ENCODE measurements at places on chromosomes 13 and 19.
A peak's percentile ranks its signal among the peaks of the same experiment; 100 is the strongest.

DNA sequence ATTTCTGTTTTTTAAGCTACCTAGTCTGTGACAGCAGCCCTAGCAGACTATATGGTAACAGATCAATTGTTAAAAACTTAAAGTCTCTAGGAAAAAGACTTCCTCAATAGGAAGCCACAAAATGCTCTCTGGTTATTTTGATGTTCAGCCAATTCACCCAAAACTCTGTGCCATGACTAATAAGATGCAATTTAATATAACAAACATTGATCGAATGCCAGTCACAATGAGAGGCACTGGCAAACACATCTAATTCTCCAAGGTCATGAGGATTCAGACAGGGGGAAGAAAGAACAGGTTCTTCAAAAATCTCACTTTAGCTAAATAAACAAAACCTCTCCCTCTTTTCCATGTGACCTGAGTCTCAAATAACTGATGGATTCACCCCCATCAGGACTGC is 107.5 kb downstream of the SUCLA2 start:
- DNase-seq = no peak

DNA sequence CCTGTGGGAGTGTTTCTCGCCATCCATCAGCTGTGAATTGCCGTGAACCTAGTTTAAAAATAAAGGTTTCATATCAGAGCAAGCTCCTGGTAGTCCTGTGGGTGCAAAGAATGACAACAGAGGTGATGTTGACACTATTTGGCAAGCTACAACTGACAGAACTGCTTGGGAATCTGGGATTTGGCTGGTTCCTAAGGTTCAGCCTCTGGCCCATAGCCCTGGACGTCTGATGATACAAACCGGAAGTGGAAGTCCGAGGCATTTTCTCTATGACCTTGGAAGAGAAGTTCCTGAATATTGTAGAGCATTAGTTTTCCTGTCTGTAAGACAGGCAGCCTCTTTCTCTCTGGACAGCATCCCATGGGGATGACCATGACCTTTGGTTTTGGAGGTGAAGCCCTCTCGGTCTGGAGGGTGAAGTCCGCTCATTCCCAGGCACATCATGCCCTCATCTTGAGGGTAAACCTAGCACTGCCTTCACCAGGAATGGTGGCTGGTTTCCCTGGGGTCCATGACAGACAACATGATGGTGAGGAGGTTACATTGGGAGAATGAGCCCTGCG is 29.1 kb downstream of the GATAD2A start:
- DNase-seq = no peak

DNA sequence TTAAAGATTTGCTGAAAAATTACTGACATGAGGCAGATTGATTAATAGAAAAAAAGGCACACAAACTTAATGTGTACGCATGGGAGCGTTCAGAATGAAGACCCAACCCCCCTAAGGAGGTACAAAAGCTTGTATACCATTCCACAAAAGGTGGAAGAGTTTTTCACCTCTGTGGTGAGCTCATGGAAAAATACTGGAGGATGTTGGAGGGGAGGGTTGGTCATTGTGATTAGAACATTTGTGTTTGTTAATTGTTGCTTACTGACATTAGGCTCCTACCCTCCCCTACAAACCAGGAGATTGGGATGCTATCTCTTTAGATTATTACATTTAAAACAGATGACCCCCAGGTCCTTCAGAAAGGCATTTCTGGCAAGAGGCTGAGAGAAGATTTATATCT is 1973.3 kb downstream of the OLFM4 start:
- DNase-seq = no peak

- DNase-seq = no peak
Observed at GRCh38 chr13:41286370-41286769, 23.0 kb upstream of the MTRF1 start.

- no peak for DNase-seq
Observed at GRCh38 chr19:4576016-4576933, 16.8 kb upstream of the SEMA6B start.

DNA sequence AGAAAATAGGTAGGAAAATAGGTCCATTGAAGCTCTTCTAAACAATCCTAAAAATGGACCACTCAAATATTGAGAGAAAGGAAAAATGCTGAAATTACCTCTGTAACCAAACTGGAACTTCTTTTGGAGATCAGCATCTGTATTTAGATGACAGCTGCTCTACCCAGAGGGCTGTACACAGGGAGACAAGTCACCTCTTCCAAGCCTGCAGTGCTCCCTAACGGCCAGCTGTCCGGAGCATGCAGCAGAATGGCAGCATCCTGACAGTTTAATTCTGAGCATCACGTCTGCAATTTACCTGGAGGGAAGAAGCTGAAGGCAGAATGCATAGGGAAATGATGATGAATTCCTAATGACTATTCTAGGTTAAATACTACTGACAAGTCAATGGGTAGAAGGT is 62.8 kb upstream of the DIAPH3 start:
- DNase-seq = no peak

DNA sequence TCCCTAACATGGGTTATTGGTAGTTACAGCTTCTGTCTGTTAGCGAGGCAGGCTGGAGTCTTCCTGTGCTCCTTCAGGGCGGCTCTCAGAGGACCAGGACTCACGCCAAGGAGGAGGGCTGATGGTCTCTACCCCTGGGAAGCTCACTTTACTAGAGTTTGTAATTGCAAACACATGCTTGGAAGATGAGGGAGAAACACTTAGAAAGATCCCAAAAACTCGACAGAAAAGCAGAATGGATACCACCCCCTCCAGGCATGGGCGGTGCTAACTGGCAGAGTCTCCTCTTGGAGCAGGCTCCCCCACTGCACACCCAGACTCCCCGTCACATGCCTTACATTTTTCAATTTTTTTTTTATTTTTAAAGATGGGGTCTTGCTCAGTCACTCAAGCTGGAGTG is 62.0 kb downstream of the PARP4 start:
- no peak for DNase-seq

GRCh38 chr19:40414542-40415535 is 1.7 kb upstream of the PRX start:
- no peak for DNase-seq

- peak; percentile 11 for DNase-seq
Observed at GRCh38 chr19:31351056-31351854, 2.0 kb upstream of the TSHZ3 start.
